A549 treated with DMSO at 1 μM for 4 hours (cell line): ENCODE measurements at places on chromosomes 2 and 18. TPM values are rescaled to one million over a fixed set of nuclear protein-coding genes. Genes with fewer than 3 reads are reported as not detected.

The FAHD2B gene
- total RNA-seq = 10.8 to 12.7 TPM (median 11.6 TPM) in 5 replicates

The SLC4A3 gene
- total RNA-seq = 2.8 to 3.6 TPM (median 2.8 TPM) in 5 replicates

The SERPINB10 gene
- total RNA-seq = 0.22 TPM in 1 of 5 replicates, not detected in the others

The CAD gene
- 55.3 to 75.8 TPM (median 62.5 TPM) in 5 replicates for total RNA-seq

The TM4SF20 gene
- 8.0 to 11.5 TPM (median 10.6 TPM) in 5 replicates for total RNA-seq

The KATNAL2 gene
- total RNA-seq = 0.75 to 2.6 TPM (median 1.8 TPM) in 5 replicates

The PCBP1 gene
- 360 to 467 TPM (median 435 TPM) in 5 replicates for total RNA-seq

The CD207 gene
- not detected in 5 replicates for total RNA-seq

The INPP1 gene
- total RNA-seq = 24.5 to 27.3 TPM (median 26.5 TPM) in 5 replicates

The IL18R1 gene
- 0.47 to 1.4 TPM (median 0.95 TPM) in 5 replicates for total RNA-seq

The CLEC4F gene
- not detected in 5 replicates for total RNA-seq

The FEZ2 gene
- total RNA-seq = 40.7 to 54.9 TPM (median 48.7 TPM) in 5 replicates

The MARCO gene
- 0.05 to 0.12 TPM (median 0.08 TPM) in 4 of 5 replicates, not detected in the other for total RNA-seq

The AGFG1 gene
- total RNA-seq = 105 to 141 TPM (median 128 TPM) in 5 replicates

The C2orf78 gene
- total RNA-seq = not detected in 5 replicates

The C2orf74 gene
- total RNA-seq = 15.1 to 17.2 TPM (median 15.3 TPM) in 5 replicates

The CRYGD gene
- total RNA-seq = not detected in 5 replicates

The TEX51 gene
- total RNA-seq = not detected in 5 replicates

The PROC gene
- total RNA-seq = 2.9 to 4.5 TPM (median 3.3 TPM) in 5 replicates

The NCKAP1 gene
- total RNA-seq = 84.4 to 113 TPM (median 102 TPM) in 5 replicates

The LBX2 gene
- 3.5 to 4.6 TPM (median 4.1 TPM) in 5 replicates for total RNA-seq

The KLF7 gene
- total RNA-seq = 16.7 to 29.8 TPM (median 27.0 TPM) in 5 replicates

The FAM237A gene
- total RNA-seq = not detected in 5 replicates

The PKDCC gene
- total RNA-seq = 24.5 to 32.9 TPM (median 29.4 TPM) in 5 replicates

The FIGLA gene
- total RNA-seq = not detected in 5 replicates

The PLEK gene
- total RNA-seq = not detected in 5 replicates

The POMC gene
- not detected in 5 replicates for total RNA-seq

The LYG2 gene
- total RNA-seq = not detected in 5 replicates

The DSG4 gene
- total RNA-seq = 0.02 TPM in 1 of 5 replicates, not detected in the others

The UBE2E3 gene
- 71.3 to 83.9 TPM (median 78.2 TPM) in 5 replicates for total RNA-seq

The SERPINB12 gene
- not detected in 5 replicates for total RNA-seq

The NLRC4 gene
- 0.05 TPM in 1 of 5 replicates, not detected in the others for total RNA-seq

The DSC3 gene
- 1.6 to 2.5 TPM (median 1.8 TPM) in 5 replicates for total RNA-seq

The IRS1 gene
- total RNA-seq = 15.7 to 22.0 TPM (median 17.6 TPM) in 5 replicates

The MC4R gene
- total RNA-seq = 0.08 TPM in 1 of 5 replicates, not detected in the others

The SLC4A5 gene
- 0.18 to 0.41 TPM (median 0.28 TPM) in 5 replicates for total RNA-seq

The ERICH2 gene
- total RNA-seq = not detected in 5 replicates

The ZNF804A gene
- not detected in 5 replicates for total RNA-seq

The HRH4 gene
- not detected in 5 replicates for total RNA-seq

The HOXD1 gene
- 0.12 to 0.28 TPM (median 0.26 TPM) in 5 replicates for total RNA-seq
